SJCRH30 (cell line): ENCODE measurements at places on chromosomes 2 and 18. TPM values are rescaled to one million over a fixed set of nuclear protein-coding genes. Genes with fewer than 3 reads are reported as not detected.

Gene IFIH1
- not detected in 2 replicates for total RNA-seq

Gene PLCD4
- 0.71 and 0.75 TPM in 2 replicates for total RNA-seq

Gene CRYGD
- total RNA-seq: not detected in 2 replicates

Gene STARD7
- total RNA-seq: 232 and 243 TPM in 2 replicates

Gene MYO7B
- total RNA-seq: 2.7 and 3.7 TPM in 2 replicates

Gene CASP8
- 11.6 and 14.4 TPM in 2 replicates for total RNA-seq

Gene SLC30A3
- total RNA-seq: 4.4 and 4.9 TPM in 2 replicates

Gene CCDC138
- 39.9 and 47.2 TPM in 2 replicates for total RNA-seq

Gene CASP10
- 1.0 and 1.1 TPM in 2 replicates for total RNA-seq

Gene TMEM247
- total RNA-seq: not detected in 2 replicates

DNA sequence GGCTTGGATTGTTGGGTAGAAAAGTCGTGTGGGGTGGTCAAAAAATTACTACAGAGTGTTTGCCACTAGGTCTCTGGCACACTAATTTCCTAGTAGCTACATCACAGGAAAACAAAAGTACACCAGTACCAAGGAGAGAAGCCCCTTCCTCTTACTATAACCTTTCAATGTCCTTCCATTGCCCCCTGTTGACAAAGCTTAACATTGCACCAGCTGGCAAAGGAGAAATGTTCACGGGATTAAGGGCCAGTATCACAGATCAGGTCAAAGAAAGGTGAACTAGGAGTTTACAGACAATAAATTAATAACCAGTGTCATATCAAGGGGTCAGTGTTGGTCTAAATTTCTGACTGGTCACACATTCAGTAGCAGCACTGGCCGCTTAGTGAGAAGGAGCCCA lies 1139.6 kb upstream of the FAM98A start:
- H3K27ac ChIP-seq: no peak overlapping the region
- H3K27me3 ChIP-seq: peaks cover 10% of the 10 kb centered on the region
- peak; percentile 43 for DNase-seq
- H3K36me3 ChIP-seq: no peaks in the 10 kb centered on the region

- no peak overlapping the region for H3K27ac ChIP-seq
- no peaks in the 10 kb centered on the region for H3K4me1 ChIP-seq
- no peak for DNase-seq
Measured at GRCh38 chr2:152613235-152613634, 104.0 kb downstream of the PRPF40A start.

DNA sequence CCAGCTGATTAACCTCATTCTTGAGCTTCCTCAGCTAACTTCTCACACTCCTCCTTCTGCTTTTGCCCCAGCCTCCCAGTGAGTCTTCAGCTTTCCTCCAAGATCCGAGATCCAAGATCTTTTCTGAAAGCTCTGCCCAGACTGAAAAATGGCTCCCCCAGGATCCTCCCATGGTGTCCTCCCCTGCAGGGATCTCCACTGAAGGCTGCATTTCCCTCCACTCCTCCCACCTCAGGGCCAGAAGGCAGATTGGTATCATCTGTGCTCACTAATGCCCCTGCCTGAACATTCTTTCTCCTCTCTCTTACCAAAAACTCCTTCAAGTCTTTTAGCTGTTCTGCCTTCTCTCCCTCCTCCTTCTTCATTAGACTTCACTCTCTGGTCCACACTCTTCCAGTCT lies 6.1 kb upstream of the FOXI3 start:
- peaks cover 2% of the 10 kb centered on the region; the same call in 1 of the 2 replicates for H3K27me3 ChIP-seq
- H3K36me3 ChIP-seq: no peaks in the 10 kb centered on the region
- H3K4me1 ChIP-seq: no peaks in the 10 kb centered on the region
- no peak overlapping the region for H3K27ac ChIP-seq
- DNase-seq: no peak
- H3K4me3 ChIP-seq: no peak overlapping the region

DNA sequence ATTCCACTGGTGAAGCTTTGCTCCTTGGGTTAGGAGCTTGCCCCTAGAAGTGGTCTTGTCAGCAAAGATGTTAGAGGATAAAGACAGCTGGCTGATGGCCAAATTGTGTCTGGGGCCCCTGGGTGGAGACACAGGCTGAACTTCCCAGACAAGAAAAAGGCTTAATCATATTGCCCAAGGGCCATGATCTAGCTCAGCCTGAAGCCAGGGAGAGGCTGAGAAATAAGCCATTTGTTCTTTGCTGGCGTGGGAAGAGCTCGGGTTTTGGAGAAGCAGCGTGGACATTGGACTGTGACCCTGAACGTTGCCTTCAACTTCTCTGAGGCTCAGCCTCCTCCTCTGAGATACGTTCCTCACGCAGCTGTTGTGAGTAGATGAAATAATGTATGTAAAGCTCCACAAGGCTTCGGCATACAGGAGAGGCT lies 153.0 kb downstream of the ZFP36L2 start:
- H3K27me3 ChIP-seq: no peaks in the 10 kb centered on the region
- peaks cover 67% of the 10 kb centered on the region for H3K4me1 ChIP-seq
- DNase-seq: peak; percentile 86

- H3K4me3 ChIP-seq: no peak overlapping the region
- no peaks in the 10 kb centered on the region for H3K27me3 ChIP-seq
- DNase-seq: peak; percentile 59
- no peaks in the 10 kb centered on the region; the same call in 1 of the 2 replicates for H3K36me3 ChIP-seq
Measured at GRCh38 chr2:33380001-33380609, 96.3 kb upstream of the RASGRP3 start.

DNA sequence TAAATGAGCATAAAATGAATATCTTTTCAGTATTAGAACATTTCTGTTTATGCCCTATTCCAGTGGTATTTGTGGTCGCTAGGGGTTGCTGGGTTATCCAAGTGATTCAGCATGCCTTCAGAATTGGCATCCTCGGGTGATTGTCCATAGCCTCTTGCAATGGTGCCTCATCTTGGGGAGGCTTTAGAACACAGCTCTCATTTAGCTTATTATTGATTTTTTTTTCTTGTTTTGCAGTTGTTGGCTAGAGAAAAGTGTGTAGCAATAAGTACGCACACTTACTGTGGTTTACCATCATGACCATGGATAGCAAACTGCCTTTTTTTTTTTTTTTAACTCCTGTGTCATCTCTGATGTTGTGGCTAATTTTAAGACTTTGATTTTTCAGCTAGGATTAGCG lies 33.6 kb downstream of the PLEKHA3 start:
- H3K27ac ChIP-seq: no peak overlapping the region
- no peaks in the 10 kb centered on the region for H3K27me3 ChIP-seq
- H3K4me3 ChIP-seq: no peak overlapping the region
- H3K36me3 ChIP-seq: peaks cover 12% of the 10 kb centered on the region

GRCh38 chr2:165191096-165191728 lies 12.6 kb downstream of the SCN3A start:
- DNase-seq: no peak
- no peaks in the 10 kb centered on the region for H3K36me3 ChIP-seq
- H3K4me1 ChIP-seq: no peaks in the 10 kb centered on the region
- no peak overlapping the region for H3K4me3 ChIP-seq
- no peak overlapping the region for H3K27ac ChIP-seq

DNA sequence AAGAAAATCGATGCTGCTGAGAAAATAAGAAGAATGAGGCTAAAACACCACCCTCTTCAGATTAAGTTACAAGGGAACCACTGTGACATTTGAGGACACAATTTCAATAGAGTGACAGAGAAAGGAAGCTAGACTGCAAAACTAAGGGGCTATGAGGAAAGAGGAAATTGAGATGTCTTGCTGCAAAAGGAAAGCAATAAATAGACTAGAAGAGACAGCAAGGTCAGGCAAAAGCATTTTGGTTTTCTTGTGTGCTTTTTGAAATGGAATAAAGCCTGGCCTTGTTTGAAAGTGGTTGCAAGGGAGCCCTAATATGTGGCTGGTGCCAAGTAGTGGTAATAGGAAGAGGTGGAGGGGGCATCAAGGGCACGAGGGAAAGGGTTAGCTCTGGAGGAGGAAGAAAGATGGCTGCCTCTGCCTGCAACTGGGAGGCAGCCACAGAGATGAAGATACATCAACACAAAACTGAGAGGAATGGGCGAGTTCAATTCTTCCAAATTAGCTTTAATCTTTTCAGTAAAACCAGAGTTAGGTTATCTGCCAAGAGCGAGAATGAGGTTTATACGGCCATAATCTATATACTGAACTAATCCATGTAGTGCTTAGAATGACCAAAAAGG lies 1.2 kb upstream of the MRO start:
- no peaks in the 10 kb centered on the region for H3K36me3 ChIP-seq
- no peak overlapping the region for H3K4me3 ChIP-seq
- peaks cover 4% of the 10 kb centered on the region; the same call in 1 of the 2 replicates for H3K4me1 ChIP-seq

DNA sequence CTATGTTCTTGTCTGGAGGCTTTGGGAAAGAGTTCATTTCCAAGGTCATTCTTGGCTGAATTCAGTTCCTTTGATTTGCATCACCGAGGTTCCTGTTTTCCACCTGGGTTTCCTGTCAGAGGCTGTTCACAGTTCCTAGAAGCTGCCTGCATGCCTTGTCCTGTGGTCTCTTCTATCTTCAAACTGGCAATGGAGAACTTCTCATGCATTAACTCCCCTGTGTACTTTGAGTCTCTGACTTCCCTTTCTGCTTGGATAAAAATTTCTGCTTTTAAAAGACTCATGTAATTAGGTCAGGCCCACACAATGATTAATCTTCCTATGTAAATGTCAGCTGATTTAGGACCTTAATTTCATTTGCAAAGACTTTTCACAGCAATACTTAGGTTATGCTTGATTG lies 499.3 kb upstream of the FANCL start:
- H3K27ac ChIP-seq: no peak overlapping the region
- no peak for DNase-seq
- H3K4me1 ChIP-seq: no peaks in the 10 kb centered on the region
- H3K4me3 ChIP-seq: no peak overlapping the region

DNA sequence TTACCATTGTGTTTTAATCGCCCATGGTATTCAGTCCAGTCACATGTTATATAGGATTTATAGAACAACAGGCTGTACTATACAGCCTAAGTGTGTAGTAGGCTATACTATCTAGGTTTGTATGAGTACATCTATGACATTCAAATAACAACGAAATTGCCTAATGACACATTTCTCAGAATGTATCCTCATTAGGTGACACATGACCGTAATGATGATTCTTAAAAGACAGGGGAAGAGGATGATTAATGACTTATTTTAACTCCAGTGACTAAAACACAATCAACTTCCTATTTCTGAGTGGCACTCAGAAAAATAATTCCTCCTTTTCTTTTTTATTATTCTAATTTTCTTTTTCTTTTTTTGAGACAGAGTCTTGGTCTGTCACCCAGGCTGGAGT lies 63.0 kb upstream of the ACSL3 start:
- H3K27ac ChIP-seq: no peak overlapping the region
- peaks cover 13% of the 10 kb centered on the region; the same call in 1 of the 2 replicates for H3K4me1 ChIP-seq
- no peaks in the 10 kb centered on the region for H3K27me3 ChIP-seq
- DNase-seq: no peak

GRCh38 chr18:25126751-25127150 lies 225.2 kb downstream of the ZNF521 start:
- H3K4me1 ChIP-seq: no peaks in the 10 kb centered on the region
- H3K27me3 ChIP-seq: no peaks in the 10 kb centered on the region
- no peaks in the 10 kb centered on the region for H3K36me3 ChIP-seq
- H3K27ac ChIP-seq: no peak overlapping the region
- no peak overlapping the region for H3K4me3 ChIP-seq
- DNase-seq: no peak

- H3K4me1 ChIP-seq: no peaks in the 10 kb centered on the region
- no peaks in the 10 kb centered on the region for H3K27me3 ChIP-seq
- H3K27ac ChIP-seq: no peak overlapping the region
- DNase-seq: no peak
- no peaks in the 10 kb centered on the region for H3K36me3 ChIP-seq
- no peak overlapping the region for H3K4me3 ChIP-seq
Measured at GRCh38 chr18:37465958-37466357, 99.6 kb downstream of the CELF4 start.

GRCh38 chr18:7521226-7521856 lies 45.8 kb upstream of the PTPRM start:
- no peaks in the 10 kb centered on the region for H3K36me3 ChIP-seq
- no peak overlapping the region for H3K4me3 ChIP-seq
- H3K27ac ChIP-seq: no peak overlapping the region
- no peaks in the 10 kb centered on the region for H3K27me3 ChIP-seq
- DNase-seq: no peak

GRCh38 chr2:144133936-144134665 lies 385.8 kb downstream of the ZEB2 start:
- no peaks in the 10 kb centered on the region for H3K27me3 ChIP-seq
- 0 out of 2 replicates have a peak, but pooled peaks cover 2% of the 10 kb centered on the region for H3K36me3 ChIP-seq
- H3K27ac ChIP-seq: no peak overlapping the region
- H3K4me1 ChIP-seq: peaks cover 25% of the 10 kb centered on the region

DNA sequence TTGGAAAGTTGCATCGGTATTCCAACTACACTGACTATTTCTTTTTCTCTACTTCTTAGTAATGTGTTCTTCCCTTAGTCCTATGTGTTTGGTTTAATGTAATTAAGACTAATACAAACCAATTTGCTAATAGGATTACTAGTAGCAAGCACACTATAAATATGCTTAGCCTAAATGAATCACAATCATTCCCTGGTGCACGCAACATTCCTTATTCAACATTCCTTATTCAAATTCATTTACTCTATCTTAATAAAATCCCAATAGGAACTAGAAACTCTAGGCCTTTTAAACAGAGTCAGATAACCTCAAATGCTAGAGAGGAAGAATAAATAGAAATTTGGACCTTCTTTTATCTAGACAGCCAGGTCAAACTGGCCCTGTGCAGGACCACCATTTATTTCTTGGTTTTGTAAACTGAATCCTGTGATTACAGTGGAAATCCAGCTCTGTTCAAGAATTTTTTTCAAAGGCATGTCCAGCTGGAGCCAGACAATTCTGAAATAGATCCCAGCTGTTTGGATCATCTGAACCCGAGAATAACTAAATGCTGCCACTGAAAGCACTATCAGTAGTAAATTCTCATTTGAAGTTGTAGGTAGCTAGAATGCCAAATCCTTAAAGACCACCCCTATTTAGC lies 103.1 kb downstream of the PPP1R1C start:
- no peak for DNase-seq
- no peaks in the 10 kb centered on the region for H3K36me3 ChIP-seq
- H3K27me3 ChIP-seq: no peaks in the 10 kb centered on the region
- H3K27ac ChIP-seq: no peak overlapping the region

- no peak overlapping the region for H3K4me3 ChIP-seq
- no peak overlapping the region for H3K27ac ChIP-seq
- H3K36me3 ChIP-seq: no peaks in the 10 kb centered on the region
- peak; percentile 68 for DNase-seq
Measured at GRCh38 chr2:10469955-10470608, 22.0 kb upstream of the ODC1 start.

- H3K36me3 ChIP-seq: no peaks in the 10 kb centered on the region
- no peak overlapping the region for H3K27ac ChIP-seq
- H3K4me1 ChIP-seq: peaks cover 4% of the 10 kb centered on the region; the same call in 1 of the 2 replicates
- no peaks in the 10 kb centered on the region for H3K27me3 ChIP-seq
Measured at GRCh38 chr2:201925056-201925455, 108.6 kb upstream of the FZD7 start.

DNA sequence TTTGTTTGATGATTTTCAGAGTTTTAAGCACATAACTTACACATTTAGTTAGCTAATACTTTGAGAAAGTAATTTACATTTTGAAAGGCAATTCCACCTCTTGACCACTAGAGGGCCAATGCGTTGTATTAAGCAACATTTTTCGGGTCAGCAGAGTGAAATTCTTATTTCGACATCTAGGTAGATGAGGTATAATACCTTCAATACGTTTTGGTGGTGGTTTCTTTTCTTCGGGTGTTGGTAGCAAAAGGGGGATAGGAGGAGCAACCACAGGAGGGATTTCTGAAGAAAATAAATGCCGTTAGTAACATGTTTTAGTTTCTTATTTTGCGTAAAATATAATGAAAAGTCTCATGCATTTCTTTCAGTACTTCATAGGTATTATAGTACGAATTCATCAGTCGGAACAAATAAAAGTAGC lies 106.3 kb downstream of the TTN start:
- no peak overlapping the region for H3K27ac ChIP-seq
- peak; percentile 46 for DNase-seq
- H3K4me1 ChIP-seq: no peaks in the 10 kb centered on the region
